ENCODE measurements at places on chromosomes 7 and 10.

GRCh38 chr10:5284311-5285057 lies 80.3 kb upstream of the UCN3 start:
- peak; percentile 56 for DNase-seq

DNA sequence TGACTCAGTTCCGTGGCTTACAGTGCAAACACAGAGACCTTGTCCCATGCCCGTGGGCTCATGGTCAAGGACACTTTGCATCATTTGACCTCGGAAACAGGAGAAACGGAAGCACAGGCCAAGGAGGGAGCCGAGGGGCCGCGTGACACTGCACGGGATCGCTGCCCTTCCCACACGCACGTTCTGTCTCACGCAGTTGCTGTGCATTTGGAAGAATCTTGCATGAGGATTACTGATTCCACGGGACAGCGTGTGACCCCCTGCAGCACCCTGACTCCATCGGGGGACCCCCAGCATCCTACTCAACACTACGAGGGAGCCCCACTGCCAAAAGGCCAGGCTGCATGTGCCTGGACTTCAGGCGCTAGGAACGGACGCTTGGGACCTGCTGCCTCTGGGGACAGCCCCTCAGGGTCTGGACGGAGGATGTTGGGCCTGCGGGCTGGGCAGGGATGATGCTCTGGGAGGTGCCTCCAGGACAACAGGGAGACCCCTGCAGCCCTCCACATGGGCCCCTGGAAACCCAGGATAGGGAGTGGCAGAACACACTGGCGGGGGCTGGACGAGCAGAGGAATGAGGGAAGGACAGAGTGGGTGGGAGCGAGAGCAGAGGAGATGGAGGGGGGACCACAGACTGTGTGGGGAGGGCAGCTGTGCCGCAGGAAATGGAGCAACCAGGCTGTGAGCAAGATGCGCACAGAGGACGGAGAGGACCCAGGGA lies 222.2 kb downstream of the DNAJB6 start:
- no peak for DNase-seq

DNA sequence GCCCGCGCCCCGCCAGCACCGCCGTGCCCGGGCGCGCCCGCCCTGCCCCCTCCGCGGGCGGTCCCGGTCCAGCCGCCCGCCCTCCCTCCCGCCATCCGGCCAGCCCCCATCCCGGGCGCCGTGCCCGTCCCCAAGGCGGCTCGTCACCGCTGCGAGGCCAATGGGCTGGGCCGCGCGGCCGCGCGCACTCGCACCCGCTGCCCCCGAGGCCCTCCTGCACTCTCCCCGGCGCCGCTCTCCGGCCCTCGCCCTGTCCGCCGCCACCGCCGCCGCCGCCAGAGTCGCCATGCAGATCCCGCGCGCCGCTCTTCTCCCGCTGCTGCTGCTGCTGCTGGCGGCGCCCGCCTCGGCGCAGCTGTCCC lies at the start of gene HTRA1:
HTRA1 (plus strand) TSS at position 187 of the 362 bp plus-strand sequence; CDS start at position 287, 100 bp downstream.
- DNase-seq = peak; percentile 83

DNA sequence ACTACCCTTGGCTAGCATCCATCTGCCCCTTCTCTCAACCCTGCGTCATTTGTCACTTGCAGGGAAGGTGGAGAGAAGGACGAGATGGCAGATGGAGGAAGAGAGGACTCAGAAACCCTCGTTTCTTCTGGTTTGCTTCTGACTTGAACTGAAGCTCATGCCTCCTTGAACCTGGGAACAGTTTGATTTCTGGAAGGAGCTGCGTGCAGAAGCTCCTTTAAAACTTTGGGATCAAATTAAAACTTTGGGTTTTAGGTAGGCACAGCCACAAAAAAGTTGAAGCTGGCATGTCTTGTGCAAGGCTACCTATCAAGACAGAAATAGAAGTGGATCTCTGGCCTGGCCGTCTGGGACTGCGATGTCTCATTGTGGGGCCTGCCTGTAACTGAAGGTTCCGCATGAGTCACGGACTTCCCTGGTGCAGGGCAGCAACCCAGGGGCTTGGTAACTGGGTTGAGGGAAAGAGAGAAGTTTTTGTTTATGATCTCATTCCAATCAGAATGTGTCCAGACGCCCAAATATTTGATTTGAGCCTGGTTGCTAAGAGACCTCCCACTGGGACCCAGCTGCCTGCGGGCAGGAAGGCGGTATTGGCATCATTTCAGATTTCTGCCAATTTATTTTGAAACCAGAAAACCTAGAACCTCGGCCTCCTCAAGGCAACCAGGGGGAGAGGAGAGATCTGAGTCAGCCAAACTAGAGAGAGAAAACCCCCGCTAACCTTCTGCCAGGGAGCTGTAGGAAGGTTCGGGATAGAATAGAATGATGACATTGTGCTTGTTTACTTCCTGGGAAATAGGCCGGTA lies 15.8 kb upstream of the CAMK1D start:
- DNase-seq = peak; percentile 99

GRCh38 chr7:150958597-150958996 lies 19.5 kb downstream of the KCNH2 start:
- no peak for DNase-seq

DNA sequence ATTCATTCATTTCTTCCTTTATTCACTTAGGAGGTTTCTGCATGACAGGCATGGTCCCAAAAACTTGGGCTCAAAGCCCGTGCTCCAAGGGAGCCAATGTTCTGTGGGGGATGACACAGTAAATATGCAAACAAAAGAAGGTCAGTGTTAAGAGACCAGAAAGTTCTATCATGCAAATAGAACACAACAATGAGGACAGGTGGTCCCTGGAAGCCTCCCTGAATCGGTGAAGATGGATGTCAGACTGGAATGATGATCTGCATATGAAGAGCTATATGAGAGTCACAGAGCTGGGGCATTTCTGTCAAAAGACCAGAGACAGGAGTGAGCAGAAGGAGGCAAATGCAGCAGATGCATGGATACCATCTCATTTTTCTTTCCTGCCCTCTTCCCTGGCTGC lies 129.0 kb downstream of the ABCA13 start:
- no peak for DNase-seq

GRCh38 chr7:36131026-36131425 lies 22.0 kb upstream of the EEPD1 start:
- no peak for DNase-seq

GRCh38 chr10:3094609-3095036 lies 27.3 kb downstream of the PFKP start:
- DNase-seq = peak; percentile 37

DNA sequence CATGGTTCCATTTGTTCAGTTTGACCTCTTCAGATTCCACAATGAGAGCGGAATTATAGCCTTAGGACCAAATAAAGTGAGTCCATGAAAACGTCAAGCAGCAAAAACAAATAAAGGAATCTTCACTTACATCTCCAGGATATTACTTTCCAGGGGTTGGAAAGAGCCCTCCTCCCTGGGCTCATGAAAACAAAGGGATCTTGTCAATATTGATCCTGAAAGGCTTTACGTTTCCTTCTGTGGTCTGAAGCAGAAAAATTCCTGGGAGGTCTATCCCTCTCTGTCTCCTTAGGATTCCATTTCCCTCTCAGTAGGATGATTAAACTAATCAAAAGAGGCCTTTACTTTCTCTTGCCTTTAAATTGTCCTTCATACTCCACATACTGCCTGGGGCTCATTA lies 293.5 kb downstream of the GPAM start:
- no peak for DNase-seq

GRCh38 chr7:35405461-35405860 lies 151.6 kb upstream of the TBX20 start:
- DNase-seq = no peak

DNA sequence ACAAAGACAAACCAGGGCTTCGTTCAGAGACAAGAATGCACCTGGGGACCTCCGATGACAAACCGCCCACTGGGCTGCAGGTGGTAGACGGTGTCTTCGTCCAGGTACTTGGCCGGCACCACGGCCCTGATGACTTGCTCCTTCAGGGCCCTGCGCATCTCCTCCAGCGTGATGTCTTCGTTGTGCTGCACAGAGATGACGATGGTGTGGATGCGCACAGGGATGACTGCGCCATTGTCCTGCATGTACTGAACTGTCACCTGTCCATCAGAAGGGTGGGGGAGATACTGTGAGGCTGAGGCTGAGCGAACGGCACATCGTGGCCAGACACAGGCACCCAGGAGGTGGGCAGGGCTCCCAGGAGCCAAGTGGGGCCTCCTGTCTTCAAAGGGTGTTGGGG lies 13.1 kb downstream of the MAT1A start:
- no peak for DNase-seq

DNA sequence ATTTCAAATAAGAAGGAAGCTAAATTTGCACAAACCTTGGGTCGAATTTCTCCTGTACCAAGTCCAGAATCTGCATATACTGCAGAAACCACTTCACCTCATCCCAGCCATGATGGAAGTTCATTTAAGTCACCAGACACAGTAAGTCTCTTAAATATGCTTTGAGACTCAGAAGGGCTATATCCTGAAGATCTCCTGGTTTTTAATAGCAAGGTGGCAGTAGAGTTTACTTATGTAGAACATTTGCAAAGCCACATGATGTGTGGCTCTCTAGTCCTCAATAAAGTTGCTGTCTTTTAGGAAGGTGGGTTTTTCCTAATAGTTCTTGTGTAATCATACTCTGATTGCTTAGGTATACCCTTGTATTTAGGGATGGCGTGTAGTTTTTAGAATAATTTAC lies 8.7 kb downstream of the DBF4 start:
- DNase-seq = no peak

- peak; percentile 13 for DNase-seq
Measured at GRCh38 chr7:2880874-2881533, 36.9 kb upstream of the GNA12 start.

GRCh38 chr10:124184208-124184830 lies 90.9 kb upstream of the CHST15 start:
- DNase-seq = no peak

DNA sequence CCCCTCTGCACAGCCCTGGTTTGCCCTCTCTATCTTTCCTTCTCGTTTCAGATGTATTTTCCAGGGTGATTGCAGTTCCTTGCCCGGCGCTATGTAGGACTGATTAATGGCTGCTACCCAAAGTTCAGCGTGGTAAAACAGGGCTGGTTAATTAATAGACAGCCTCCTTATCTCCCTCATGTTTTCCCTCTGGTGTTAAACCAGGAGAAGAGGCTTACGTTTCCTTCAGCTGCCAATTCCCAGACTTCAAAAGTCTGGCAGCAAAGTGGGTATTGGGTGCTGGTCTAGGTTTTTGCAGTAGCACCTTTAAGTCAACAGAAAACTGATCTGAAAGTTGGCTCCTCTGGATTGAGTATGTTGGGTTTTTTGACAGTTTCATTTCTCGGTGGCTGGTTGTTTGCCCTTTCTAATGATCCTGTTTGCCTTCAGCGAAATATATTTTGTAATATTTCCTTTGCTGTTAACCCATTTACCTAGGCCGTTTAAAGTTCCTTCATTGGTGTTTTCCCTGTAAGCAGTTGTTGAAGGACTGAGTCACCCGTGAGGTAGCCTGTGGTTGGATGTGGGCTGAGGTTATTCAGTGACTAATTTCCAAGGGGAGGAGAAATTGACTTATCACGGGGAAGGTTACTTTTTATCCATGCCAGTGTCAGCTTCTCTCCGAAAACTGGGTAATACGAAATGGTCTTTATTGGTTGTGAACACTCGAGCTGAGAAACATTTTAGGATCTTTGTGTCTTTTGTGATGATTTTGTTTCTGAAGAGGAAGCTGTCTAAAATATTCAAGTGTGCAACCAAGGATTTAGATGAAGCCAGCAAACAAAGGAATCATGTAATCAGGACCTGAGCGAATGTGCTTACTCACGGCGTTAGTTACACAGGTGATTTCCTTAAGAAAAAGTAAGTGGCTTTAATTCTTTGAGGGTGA lies 257.2 kb downstream of the KIAA1217 start:
- DNase-seq = peak; percentile 86

DNA sequence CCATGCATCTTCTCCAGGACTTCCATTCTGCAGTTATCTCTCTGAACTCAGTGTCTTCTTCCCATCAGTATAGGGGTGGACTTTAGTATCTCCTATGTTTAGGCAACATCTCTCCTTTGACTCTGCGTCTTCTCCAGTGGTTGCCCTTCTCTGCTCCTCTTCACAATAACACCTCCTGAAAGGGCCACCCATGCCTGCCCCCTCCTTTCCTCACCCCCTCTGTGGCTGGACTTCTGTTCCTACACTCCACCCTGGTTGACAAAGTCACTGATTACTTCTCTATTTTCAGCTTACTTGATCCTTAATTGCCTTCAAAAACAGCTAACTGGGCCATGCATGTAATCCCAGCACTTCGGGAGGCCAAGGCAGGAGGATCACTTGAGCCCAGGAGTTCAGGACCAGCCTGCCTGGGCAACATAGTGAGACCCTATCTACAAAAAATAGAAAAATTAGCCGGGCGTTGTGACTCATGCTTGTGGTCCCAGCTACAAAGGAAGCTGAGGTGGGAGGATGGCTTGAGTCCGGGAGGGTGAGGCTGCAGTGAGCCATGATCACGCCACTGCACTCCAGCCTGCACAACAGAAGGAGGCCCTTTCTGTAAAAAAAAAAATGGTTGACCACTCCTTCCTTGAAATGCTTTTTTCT lies 13.7 kb downstream of the SRGN start:
- no peak for DNase-seq

GRCh38 chr7:48458701-48459524 lies 287.7 kb downstream of the ABCA13 start:
- no peak for DNase-seq
